Endothelial cell of umbilical vein (primary cell): ENCODE measurements at places on chromosomes 11 and 22.

GRCh38 chr11:72783144-72783905 is 10.5 kb downstream of the STARD10 start:
- H3K4me1 ChIP-seq, result no peaks in the 10 kb centered on the region
- H3K4me3 ChIP-seq, result no peak overlapping the region
- no peaks in the 10 kb centered on the region for H3K27me3 ChIP-seq
- no peak overlapping the region for H3K27ac ChIP-seq
- no peak for DNase-seq
- no peaks in the 10 kb centered on the region for H3K36me3 ChIP-seq

GRCh38 chr11:12581923-12582322 is 92.3 kb upstream of the TEAD1 start:
- H3K27ac ChIP-seq, result no peak overlapping the region
- H3K36me3 ChIP-seq, result no peaks in the 10 kb centered on the region
- DNase-seq, result peak; percentile 3
- H3K4me1 ChIP-seq, result no peaks in the 10 kb centered on the region
- H3K4me3 ChIP-seq, result no peak overlapping the region

DNA sequence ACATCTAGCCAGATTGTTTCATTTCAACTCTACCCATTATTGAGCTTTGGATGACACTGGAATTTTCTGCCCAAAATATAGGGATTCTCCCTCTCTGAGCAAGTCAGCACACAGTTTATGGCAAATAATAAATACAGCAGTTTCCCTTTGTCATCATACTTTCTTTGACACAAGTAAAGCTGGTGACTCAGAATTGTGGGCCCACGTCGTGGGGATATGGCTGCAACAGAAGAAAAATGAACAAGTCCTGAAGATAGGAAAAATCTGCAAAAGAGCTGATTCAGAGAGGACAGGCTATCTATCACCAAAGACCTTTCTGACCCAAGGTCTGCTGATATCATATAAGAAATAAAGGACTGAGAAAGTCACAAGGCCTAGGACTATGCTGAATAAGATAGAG is 236.3 kb upstream of the ZC3H12C start:
- H3K36me3 ChIP-seq, result no peaks in the 10 kb centered on the region
- H3K27ac ChIP-seq, result no peak overlapping the region
- no peak for DNase-seq
- H3K4me1 ChIP-seq, result peaks cover 5% of the 10 kb centered on the region
- no peaks in the 10 kb centered on the region for H3K27me3 ChIP-seq
- no peak overlapping the region for H3K4me3 ChIP-seq

- H3K27me3 ChIP-seq, result no peaks in the 10 kb centered on the region
- H3K36me3 ChIP-seq, result no peaks in the 10 kb centered on the region
- H3K4me1 ChIP-seq, result no peaks in the 10 kb centered on the region
- DNase-seq, result no peak
- H3K4me3 ChIP-seq, result no peak overlapping the region
- H3K27ac ChIP-seq, result no peak overlapping the region
These were observed 154.9 kb downstream of the TRPC6 start for GRCh38 chr11:101428918-101429317.

- H3K4me1 ChIP-seq, result no peaks in the 10 kb centered on the region
- H3K36me3 ChIP-seq, result no peaks in the 10 kb centered on the region
- H3K4me3 ChIP-seq, result no peak overlapping the region
- H3K27ac ChIP-seq, result no peak overlapping the region
These were observed 82.7 kb downstream of the CADM1 start for GRCh38 chr11:115421352-115421991.

DNA sequence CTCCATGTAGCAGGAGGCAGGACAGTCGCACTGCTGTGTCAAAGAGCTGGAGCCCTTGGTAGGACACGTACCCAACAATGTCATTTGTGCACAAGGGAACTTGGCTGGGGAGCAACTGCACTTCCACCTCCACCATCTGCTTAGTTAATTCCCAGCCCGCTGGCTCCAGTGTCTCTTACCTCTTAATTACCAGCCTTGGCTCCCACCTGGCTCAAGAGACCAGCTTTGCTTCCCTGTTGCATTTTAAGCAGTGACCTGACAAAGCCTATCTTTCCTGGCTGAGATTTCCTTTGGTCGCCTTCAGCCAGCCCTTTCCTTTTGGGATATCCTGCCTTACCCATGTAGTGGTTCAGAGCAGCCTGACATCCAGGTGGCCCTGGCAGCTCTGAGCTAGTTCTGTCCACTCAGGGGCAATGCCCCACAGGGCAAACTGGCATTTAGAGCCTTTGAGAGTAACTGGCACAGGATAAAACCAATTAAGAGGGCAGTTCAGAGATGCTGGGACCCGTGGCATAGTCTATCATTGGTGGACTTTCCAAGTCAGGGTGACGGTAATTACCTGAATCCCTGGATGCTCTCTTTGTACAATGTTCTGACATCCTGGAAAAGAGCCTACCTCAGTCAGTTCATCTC is 212.6 kb upstream of the SORL1-AS1 start:
- H3K36me3 ChIP-seq, result no peaks in the 10 kb centered on the region
- H3K27me3 ChIP-seq, result peaks cover 10% of the 10 kb centered on the region
- no peak overlapping the region for H3K4me3 ChIP-seq
- no peaks in the 10 kb centered on the region for H3K4me1 ChIP-seq
- H3K27ac ChIP-seq, result no peak overlapping the region

DNA sequence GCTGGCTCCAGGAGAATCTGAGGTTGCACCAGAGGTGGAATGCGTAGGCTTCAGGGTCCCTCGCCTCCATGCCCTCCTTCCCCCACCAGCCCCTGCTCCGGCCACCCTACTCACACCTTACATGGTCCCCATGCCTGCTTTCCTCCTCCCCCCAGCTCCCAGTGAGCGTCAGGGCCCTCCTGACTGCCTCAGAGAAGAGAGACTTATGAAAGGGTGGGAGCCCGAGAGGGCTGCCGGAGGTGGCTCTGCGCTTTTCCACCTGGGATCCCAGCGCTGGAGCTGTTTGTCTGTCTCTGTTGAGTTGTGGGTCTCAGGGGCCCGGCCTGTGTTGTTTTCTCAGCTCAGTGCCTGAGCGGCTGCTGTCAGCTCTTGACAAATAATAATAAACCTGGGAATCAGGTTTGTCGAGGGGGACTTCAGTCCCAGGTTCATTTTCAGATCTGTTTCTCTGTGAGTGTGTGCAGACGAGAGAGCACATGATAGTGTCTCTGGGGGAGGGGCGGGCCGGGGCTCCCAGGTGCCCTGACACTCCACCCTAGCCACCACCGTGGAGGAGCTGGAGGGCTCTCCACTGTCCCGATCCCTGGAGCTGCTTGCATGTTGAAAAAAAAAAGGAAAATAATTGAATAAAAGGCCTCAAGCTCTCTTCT is 153.7 kb downstream of the FEZ1 start:
- H3K27ac ChIP-seq, result no peak overlapping the region
- no peak overlapping the region for H3K4me3 ChIP-seq
- no peaks in the 10 kb centered on the region for H3K4me1 ChIP-seq
- peaks cover 5% of the 10 kb centered on the region for H3K27me3 ChIP-seq

DNA sequence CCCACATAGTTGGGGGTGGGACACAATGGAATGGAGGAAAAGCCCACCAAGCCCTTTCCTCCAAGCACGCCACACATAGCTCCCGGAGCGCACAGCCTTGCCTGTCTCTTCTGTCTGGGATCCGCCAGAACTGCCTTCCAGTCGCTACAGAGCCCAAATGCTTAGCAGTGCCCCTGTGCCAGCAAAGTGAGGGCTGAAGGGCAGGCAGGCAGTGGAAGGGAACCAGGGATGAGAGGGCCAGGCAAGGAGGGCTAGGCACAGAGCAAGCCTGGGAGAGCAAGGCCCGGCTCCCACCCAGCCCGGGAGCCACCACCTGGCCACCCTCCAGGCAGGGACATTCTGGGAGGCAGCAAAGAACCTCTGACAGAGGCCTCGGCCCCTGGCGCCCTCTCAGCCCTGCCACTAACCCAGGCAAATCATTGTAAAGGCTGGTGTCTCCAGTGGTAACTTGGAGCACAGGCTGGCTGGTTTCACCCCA is 32.5 kb downstream of the PPP2R1B start:
- H3K4me1 ChIP-seq, result peaks cover 70% of the 10 kb centered on the region
- H3K36me3 ChIP-seq, result no peaks in the 10 kb centered on the region
- no peak for DNase-seq
- no peaks in the 10 kb centered on the region for H3K27me3 ChIP-seq
- peak overlapping the region; percentile 60 for H3K27ac ChIP-seq

- no peaks in the 10 kb centered on the region for H3K4me1 ChIP-seq
- no peak for DNase-seq
- no peaks in the 10 kb centered on the region for H3K36me3 ChIP-seq
- no peak overlapping the region for H3K4me3 ChIP-seq
These were observed 1219.8 kb upstream of the RAG2 start for GRCh38 chr11:37817727-37818270.

DNA sequence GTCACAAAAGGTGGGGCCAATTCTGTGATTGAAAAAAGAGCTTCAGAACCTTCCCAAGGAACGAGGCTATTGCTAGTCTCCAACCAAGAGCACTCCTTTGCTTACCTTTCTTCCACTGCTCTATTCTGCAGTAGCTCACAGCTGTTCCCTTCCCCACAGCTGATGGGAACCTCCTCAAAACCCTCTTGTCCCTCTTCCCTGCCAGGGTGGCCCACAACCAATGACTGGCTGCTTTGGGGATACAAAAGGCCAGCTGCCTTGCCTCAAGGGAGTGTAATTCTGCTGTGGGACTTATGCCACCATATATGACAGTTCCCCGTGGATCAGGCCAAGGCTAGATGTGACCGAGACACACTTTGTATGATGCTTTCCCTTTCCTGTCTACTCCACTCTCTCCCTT is 15.0 kb downstream of the KCNE3 start:
- no peak overlapping the region for H3K27ac ChIP-seq
- peaks cover 11% of the 10 kb centered on the region for H3K4me1 ChIP-seq
- no peak for DNase-seq
- no peak overlapping the region for H3K4me3 ChIP-seq

DNA sequence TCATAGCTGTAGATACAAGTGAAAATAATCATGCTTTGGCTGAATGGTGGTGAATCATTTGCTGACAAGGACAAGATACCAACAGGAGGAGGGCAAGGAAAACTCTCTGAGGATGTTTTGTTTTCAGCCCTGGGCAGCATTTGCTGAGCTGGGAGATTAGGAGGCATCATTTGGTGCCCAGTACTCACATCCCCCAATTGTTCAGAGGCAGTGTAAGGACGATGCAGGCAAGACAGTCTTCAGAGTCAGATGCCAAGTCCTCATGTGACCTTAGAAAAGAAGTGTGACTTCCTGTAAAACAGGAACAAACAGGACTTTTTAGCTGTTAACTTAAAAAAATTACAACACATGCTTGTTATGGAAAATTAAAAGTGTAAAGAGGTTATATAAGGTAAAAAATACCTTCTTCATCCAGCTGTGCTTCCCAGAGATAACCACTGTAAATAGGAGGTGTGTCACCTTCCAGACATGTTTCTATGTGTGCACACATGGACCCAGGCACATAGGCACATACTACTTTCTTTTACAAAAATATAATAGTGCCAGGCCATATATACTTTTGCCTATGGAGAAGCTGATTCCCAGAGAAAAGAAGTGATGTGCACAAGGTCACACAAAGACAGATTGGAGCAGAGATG is 18.0 kb downstream of the CNTF start:
- peaks cover 18% of the 10 kb centered on the region for H3K27me3 ChIP-seq
- H3K27ac ChIP-seq, result no peak overlapping the region
- H3K36me3 ChIP-seq, result no peaks in the 10 kb centered on the region
- H3K4me3 ChIP-seq, result no peak overlapping the region
- H3K4me1 ChIP-seq, result no peaks in the 10 kb centered on the region
- DNase-seq, result no peak

- H3K36me3 ChIP-seq, result peaks cover 6% of the 10 kb centered on the region
- H3K4me1 ChIP-seq, result peaks cover 17% of the 10 kb centered on the region
- no peak overlapping the region for H3K27ac ChIP-seq
- no peaks in the 10 kb centered on the region for H3K27me3 ChIP-seq
These were observed 9.5 kb downstream of the GRK2 start for GRCh38 chr11:67275606-67276409.
